HuH-7.5 (cell line): ENCODE measurements at places on chromosomes 2 and 18.
A peak's percentile ranks its signal among the peaks of the same experiment; 100 is the strongest.

DNA sequence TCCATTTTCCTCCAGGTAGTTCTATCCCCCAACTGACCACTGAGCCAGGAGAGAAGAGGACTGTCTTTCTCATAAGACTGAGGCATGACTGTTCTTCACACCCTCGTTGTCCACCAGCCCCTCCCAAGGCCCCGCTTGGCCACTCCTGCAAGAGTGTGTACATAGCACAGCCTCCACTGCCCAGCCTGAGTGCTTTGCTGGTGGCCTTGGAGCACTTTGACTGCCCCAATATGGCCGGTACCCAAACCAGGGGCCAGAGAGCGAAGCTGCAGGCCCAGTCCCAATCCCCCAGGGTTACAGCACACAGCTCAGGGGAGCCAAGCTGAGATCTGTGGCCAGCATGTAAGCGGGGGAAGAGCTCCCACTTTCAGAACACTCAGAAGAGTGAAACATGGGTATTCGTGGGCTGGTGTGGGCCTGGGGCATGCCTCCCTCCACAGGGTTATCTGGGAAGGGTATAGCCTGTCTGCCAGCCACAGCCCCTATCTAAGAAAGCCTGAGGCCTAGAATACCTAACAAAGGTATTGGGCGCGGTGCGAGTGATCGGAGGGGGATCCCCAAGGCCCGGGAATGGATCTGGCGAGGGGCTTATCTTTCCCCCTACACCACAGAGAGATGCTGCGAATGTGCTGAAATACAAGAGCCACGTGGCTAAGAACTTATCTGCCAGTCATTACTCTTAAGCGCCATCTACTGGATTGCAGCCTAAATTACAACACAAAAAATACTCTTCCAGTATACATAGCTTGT, 163.8 kb downstream of the WDPCP start:
- peak; percentile 10 for DNase-seq

DNA sequence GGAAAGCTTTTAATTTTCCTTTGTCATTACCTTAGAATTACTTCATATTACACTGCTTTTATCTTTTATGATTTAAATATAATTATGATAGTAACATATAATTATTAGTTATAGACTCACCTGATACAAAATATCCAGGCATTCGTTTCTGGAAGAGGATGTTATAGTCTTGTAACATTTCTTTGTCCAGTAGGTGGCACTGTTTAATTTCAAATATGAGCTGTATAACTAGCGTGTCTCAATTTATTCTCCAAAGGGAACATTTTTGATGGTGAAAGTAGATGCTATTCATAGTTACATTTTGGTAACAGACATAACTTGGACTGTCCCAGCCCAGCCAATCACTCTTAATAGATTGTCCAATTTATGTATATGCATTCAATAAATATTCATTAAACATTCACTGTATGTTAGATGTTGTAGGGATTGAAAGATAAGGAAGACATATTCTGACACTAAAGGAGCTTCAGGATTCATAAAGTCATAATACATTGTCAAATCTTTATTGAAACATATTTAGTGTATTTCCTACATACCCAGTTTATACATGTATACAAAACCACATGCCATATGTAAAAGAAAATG, 19.2 kb downstream of the DAW1 start:
- DNase-seq, result no peak

DNA sequence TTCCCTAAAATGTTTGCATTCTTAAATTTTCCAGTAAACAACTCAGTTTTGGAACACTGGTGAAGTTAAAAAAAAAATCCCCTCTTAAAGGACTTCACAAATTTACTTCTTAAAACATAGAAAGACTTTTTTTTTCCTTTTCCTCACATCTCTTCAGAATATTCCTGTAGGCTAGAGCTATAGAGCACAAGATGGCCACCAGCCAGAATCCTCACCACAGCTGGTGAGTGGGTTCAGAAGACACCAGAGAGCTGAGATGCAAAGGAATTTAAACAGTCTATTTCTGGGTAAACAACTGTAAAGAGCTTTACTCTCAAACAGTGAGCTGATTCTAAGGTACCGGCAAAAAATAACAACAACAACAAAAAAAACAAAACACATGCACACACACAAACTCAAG, 252.8 kb downstream of the LRP1B start:
- no peak for DNase-seq

DNA sequence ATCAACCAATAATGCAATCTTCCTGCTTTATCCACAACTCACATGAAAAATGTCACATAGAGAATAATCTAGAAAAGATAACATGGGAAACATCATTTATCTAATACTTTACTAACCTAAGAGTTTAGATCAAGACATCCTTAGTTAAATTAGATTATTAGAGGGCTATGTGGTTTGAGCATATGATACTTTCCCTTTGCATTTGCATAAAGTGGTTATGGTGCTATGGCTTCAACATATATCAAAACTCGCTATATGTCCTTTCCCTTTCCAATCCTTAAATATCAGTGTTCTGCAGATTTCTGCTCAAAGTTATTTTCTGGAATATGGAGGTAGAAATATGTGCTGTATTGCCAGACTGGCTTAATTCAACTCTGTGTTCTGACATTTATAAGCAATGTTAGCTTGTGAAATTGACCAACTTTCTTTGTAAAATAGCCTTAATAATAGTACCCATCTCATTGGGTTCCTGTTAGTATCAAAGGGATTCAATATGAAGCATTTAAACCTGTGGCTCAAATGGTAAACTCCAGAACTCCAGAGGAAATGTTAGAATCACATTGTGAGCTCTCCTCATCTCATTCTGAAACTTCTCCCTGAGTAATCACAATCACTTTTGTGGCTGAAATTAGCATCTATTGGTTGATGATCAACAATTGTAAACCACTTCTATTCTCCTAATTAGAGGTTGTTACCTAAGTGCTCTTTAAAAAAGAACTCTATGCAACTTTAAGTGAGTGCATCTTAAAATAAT, 1089.9 kb upstream of the SLC39A10 start:
- DNase-seq, result no peak

- no peak for DNase-seq
These were observed 93.9 kb downstream of the CTIF start for GRCh38 chr18:48632676-48633257.

DNA sequence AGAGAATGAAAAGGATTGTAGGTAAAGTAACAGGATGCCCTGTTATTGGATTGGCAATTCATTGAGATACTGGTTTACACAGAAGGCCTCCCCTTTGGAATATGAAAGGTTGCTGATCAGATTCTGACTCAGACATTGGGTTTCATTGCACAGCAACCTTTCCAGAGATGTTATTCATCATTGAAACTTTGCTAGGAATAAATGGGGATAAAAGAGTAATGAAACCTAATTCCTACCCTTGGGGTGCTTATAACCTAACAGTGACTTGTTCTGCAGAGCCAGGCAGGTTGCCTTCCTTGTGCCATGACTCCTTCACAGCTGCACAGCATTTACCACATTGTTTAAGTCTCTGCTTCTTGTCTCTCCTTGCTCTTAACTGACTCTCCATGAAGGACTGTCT, 5.0 kb downstream of the NAB1 start:
- DNase-seq, result no peak

- DNase-seq, result no peak
These were observed 445.1 kb upstream of the UBE2E3 start for GRCh38 chr2:180535289-180535688.
